ENCODE measurements at places on chromosomes 4 and X.

- peak; percentile 60 for DNase-seq
These were observed 78.7 kb downstream of the WDFY3 start for GRCh38 chr4:84887824-84888223.

GRCh38 chr4:153535772-153536513 is 69.8 kb downstream of the TMEM131L start:
- peak; percentile 8 for DNase-seq

GRCh38 chr4:102736636-102737549 is 23.9 kb downstream of the MANBA start:
- DNase-seq: peak; percentile 28

GRCh38 chr4:56681853-56682525 is 893 bp upstream of the HOPX start:
- DNase-seq: no peak

DNA sequence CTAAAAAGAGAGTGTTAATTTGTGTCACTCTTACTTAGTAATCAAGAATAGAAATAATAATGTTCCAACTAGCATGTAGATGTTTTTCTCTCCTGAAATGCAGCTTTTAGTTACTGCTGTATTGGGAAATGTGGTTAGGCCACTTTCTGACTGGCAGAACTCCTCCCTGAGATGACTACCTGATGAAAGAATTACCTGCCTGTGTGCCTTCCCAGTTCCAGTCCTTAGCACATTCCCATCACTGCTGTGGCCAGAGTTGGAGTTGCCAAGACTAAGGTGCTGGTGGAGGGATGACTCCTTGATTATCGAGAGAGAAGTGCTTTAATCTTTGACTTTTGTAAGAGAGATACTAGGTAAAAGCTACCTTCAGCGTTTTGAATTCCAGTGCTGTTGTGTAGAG is 9.5 kb downstream of the GAB1 start:
- no peak for DNase-seq

DNA sequence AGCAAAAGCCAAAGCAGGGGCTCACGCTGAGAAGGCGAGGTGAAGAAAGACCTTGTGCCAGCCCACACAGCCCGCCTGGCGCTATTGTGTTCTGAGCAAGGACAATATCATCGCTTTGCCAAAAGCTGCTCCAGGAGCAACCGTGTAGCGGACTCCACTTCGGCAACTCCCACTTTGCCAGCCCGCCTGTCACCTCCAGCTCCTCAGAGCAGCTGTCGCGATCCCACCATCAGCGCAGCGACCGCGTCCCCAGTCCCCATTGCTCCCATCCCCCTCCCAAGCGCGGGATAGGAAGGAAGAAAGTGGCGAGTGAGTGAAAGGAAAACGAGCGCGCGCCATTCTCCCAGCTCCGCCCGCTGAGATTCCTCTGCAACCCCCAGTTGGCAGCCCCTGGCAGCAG is 759 bp downstream of the ZC4H2 start:
- DNase-seq: peak; percentile 11

DNA sequence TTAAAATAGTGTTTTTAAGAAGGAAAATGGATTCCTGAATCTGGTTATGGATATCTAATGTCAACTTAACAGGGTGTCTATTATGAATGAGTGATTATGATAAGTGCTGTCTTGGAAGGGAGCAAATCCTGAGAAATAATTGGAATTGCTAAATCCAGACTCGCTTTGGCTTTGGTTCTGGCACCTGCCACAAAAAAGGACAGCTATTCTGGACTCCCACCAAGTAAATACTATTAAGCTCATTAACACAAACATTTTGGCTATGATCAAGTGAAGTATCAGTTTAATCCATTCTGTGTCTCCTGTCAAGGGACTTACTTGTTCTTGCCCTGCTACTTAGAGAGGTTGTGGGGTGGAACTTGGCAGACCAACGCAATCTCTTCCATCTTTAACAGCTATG is 403.7 kb downstream of the CENPC start:
- no peak for DNase-seq

GRCh38 chr4:174217273-174218126 is 66.0 kb downstream of the FBXO8 start:
- peak; percentile 77 for DNase-seq

GRCh38 chrX:27555514-27555913 is 34.6 kb upstream of the DCAF8L2 start:
- peak; percentile 10 for DNase-seq
